Activated T-helper 1 cell treated with Interleukin-2 at 50 U/mL for 16 hours (primary cell): ENCODE measurements at places on chromosomes 12 and 14.

GRCh38 chr14:50622978-50623377 is 45.1 kb downstream of the SAV1 start:
- DNase-seq = no peak

DNA sequence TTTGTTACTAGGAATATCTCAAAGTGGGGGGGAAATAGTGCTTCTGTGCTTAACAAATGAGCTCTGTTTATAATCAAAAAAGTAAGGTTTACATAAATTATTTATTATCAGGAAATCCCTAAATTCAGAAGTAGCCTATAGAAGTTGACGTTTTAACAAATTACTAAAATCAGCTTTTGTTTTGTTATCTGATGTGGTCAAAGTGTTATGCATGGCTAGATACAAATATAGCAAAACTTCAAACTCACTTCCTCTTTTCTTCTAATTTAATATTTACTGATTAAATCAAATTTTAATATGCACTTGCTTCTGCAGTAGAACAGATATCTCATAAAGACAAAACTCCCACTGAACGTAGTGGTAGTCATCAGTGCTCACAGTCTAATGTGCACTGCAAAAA is 47.5 kb downstream of the GARIN6 start:
- no peak for DNase-seq

DNA sequence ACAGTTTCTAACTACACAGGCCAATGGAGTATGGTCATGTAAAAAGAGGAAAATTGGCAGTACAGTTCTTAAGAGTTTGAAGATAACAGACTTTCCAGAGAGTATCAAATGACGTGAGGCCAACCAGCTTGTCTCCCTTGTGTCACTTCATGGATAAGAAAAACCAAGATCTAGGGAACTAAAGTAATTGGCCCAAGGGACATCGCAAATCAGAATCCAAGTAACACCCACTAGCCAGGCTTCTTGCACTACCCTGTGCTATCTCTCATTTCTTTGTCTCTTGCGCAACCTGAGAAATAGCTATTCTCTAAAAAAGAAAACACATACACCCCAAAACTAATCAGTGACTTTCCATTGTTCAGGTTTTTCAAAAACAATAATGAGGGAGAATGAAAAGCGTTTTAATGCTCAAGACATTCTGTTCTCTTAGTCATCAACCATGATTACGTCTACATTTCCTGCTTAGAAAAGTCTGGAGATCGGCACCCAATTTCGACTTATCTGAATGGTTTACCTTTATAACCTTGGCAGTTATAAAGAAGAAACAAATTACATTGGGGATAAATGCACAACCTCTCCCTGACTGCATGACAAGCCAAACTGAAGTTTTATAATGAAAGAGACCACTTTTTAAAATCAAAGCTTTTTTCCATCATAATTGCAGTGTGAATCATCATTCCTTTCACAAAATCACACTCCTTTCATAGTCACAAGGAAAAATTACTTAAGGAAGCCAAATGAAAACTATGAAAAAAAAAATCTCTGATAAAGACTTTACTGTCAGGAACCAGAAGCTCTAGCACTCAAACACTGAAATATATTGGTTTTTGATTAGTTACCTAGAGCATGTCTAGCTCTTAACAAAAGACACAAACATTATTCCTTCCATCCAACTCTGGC is 42.1 kb downstream of the TMTC1 start:
- DNase-seq = no peak

GRCh38 chr12:42859612-42860011 is 270.1 kb upstream of the PRICKLE1 start:
- no peak for DNase-seq

GRCh38 chr12:9869307-9870161 is at the start of gene CLEC2B:
CLEC2B (minus strand) TSS chr12:9869354.
- no peak for DNase-seq

GRCh38 chr12:10638728-10639127 is 25.3 kb upstream of the MAGOHB start:
- DNase-seq = no peak

- DNase-seq = no peak
Observed at GRCh38 chr12:6666211-6666610, 3.3 kb upstream of the ING4 start.

- no peak for DNase-seq
Observed at GRCh38 chr12:104953323-104953722, 4.8 kb downstream of the SLC41A2 start.

- DNase-seq = no peak
Observed at GRCh38 chr12:123058481-123058880, 78.0 kb downstream of the ARL6IP4 start.

DNA sequence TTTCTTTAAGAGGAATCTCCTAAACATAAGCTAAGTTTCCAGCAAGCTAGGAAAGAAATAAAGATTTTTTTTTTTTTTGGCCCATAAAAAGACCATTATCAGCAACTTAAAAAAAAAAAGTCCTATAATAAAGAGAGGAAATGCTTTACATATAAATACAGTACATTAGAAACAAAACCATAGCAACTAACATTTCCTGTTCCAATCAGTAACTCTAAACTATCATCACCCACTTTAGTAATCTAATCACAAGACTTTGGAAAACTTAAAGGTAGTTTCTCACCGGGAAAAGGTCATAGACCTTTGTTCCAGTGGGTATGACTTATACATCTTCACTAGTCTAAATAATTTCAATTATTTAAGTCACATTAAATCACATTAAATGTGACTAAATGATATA is 11.1 kb downstream of the SPTSSA start:
- no peak for DNase-seq

GRCh38 chr12:109671502-109671901 is 42.1 kb upstream of the FAM222A start:
- DNase-seq = no peak

- DNase-seq = no peak
Observed at GRCh38 chr12:52316290-52316689, 4.9 kb downstream of the KRT83 start.

DNA sequence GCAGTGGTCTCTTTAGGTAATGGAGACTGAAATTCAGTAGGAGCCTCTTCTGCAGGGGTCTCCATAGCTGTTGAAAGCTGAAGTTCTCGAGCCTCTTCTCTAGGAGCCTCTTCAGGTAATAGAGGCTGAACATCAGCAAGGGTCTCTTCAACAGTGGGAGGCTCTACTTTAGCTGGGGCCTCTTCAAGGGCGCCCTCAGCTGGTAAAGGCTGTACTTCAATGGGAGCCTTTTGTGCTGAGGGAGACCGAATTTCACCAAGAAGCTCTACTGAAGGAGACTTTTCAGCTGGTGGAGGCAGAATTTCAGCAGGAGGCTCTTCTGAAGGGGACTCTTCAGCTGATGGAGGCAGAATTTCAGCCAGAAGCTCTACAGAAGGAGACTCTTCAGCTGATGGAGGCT is 1.5 kb downstream of the FSCB start:
- DNase-seq = no peak

GRCh38 chr12:113278141-113278540 is 56.8 kb downstream of the SLC8B1 start:
- no peak for DNase-seq

GRCh38 chr14:23137192-23137812 is 18.2 kb upstream of the CEBPE start:
- DNase-seq = no peak

DNA sequence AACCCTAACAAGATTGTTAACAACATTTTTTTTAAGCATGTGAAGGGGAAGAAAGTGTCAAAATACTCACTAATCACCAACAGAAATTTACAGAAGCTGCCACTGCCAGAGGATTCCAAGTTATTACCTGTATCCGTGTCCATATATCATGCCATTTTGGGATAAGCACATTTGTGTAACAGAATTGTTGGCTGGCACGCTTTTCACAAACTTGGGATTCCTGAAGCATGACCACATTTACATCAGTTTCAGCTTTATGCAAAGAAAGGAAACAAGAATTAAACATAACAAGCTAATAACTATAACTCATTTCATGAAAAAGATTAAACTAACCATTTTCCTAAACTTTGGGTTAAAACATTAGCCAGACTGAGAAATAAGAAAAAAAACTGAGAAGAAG is 5.9 kb downstream of the NEMP1 start:
- no peak for DNase-seq

GRCh38 chr14:21880918-21881317 is 207.3 kb upstream of the OR4E1 start:
- DNase-seq = no peak

DNA sequence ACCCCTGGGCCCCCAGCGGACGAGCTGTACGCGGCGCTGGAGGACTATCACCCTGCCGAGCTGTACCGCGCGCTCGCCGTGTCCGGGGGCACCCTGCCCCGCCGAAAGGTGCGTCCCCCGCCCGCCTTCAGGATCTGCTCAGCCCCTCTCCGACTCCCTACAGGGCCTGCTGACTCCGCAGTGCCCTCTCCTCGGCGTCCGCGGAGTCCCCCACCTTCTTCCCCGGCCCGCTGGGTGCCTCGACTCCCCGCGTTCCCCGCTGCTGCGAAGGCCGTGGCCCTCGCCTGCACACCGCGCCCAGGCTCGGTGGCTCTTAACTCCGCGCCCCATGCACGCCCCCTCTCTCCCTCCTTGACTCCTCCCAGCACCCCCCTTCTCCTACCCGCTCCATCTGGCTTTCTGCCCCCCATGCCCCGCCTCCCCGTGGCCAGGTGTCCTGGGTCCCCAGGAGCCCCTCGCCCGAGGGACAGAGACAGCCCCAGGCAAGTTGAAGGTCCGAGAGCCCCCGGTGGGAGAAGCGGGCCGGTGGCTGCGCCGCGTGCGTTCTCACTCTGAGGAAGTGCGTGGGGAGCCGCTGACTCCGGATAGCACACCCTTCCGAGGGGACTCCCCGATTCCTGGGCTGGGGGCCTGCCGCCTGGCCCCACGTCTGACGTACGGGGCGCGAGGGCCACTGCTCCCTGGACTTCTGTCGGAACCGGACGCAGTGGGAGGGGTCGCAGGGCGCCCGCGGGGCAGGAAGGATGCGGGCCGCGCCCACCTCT is 594 bp downstream of the TAMALIN start:
- peak; percentile 35 for DNase-seq

DNA sequence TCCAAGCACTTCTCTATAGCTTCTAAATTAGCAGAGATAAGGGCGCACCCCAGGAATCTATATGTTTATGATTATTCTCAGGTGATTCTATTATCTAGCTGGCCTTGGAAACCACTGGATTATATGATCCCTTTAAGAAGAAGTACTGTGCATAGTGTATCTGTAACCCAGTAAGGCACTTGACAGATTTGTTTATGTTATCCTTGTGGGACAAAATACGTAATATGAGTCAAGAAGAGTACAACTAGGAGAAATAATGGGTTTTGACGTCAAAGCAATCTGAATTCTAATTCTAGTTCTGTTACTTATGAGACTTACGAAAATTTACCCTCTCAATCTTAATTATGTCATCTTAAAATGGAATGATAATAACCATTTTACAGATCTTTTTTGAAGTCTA is 259.6 kb upstream of the NAV3 start:
- DNase-seq = no peak

GRCh38 chr12:75177997-75178396 is 31.6 kb downstream of the KCNC2 start:
- no peak for DNase-seq

DNA sequence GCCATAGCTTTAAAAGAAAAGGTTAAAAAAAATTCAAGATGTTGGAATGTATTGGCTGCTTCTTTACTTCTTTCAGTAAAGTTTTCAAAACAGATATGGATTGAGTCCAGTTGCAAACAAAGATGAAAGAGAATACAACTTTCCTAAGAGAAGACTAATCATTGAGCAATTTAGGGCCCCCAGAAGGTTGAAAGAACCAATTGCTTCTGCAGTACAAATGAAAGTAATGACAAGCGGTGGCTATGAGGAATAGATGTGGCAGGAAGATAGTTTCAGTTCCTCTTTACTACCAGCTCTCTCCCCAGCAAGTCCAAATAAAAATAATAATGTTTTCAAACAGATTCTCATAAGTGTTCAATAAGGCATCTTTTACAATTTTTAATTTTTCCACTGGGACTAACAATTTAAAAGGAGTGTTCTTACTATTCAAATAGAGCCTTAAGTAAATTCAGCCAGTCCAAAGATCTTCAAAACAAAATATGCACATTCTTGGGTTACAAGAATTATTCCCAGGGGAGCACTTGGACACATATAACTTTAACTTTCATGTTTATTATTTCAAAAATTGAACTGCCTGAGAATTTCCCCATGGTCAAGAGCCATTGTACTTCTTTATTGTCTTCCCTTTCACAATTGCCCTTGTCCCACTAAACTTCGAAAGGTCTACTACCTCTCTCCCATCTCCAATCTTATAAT is 62.3 kb upstream of the PPP1R12A start:
- no peak for DNase-seq

GRCh38 chr12:6532927-6533652 is 1.2 kb upstream of the GAPDH start:
- no peak for DNase-seq

- DNase-seq = no peak
Observed at GRCh38 chr14:100193417-100194357, 34.2 kb upstream of the DEGS2 start.
